ENCODE measurements at places on chromosomes 7 and 10. TPM values are rescaled to one million over a fixed set of nuclear protein-coding genes. Genes with fewer than 3 reads are reported as not detected.
A peak's percentile ranks its signal among the peaks of the same experiment; 100 is the strongest.

The CNPY1 gene
- not detected for polyA plus RNA-seq

The GPR146 gene
- polyA plus RNA-seq = 13.7 TPM

The SORCS1 gene
- polyA plus RNA-seq = 0.05 TPM

The MACC1 gene
- polyA plus RNA-seq = 2.8 TPM

The FRAT1 gene
- polyA plus RNA-seq = 2.3 TPM

The SRRM3 gene
- polyA plus RNA-seq = 0.71 TPM

The CAMK1D gene
- 4.5 TPM for polyA plus RNA-seq

The ATRNL1 gene
- polyA plus RNA-seq = 0.08 TPM

The SKIDA1 gene
- polyA plus RNA-seq = 0.24 TPM

The SPDYE6 gene
- polyA plus RNA-seq = 0.10 TPM

The UNC5B gene
- 4.4 TPM for polyA plus RNA-seq

The MLXIPL gene
- 3.4 TPM for polyA plus RNA-seq

The ZP3 gene
- polyA plus RNA-seq = 5.2 TPM

The PKD2L1 gene
- polyA plus RNA-seq = 0.88 TPM

The CARD11 gene
- 1.5 TPM for polyA plus RNA-seq

The MUC3A gene
- 0.53 TPM for polyA plus RNA-seq

- no peak for DNase-seq
These were observed 434.0 kb downstream of the INHBA start for GRCh38 chr7:41268878-41269277.

GRCh38 chr7:149320313-149321124, 58.5 kb downstream of the ZNF783 start:
- no peak for DNase-seq

DNA sequence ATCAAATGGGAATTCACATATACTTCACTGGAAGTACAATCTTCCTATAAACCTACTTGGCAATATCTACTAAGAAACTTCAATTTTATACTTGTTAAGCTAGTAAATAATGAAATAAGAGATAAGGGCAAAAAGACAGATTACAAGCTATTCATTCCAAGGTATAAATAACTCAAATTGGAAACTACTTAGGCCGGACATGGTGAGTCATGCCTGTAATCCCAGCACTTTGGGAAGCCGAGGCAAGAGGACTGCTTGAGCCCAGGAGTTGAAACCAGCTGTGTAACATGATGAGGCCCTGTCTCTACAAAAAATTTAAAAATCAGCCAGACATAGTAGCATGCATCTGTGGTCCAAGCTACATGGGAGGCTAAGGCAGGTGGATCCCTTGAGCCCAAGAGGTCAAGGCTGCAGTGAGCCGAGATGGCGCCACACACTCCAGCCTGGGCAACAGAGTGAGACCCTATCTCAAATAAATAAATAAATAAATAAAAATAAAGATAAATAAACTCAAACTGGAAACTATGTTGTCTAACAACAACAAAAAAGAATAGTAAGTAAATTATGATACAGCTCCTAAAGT, 37.6 kb downstream of the ARHGAP21 start:
- DNase-seq = no peak

- no peak for DNase-seq
These were observed 548.3 kb downstream of the PHTF2 start for GRCh38 chr7:78346827-78347226.

- no peak for DNase-seq
These were observed 13.9 kb upstream of the SFRP5 start for GRCh38 chr10:97785731-97786130.

DNA sequence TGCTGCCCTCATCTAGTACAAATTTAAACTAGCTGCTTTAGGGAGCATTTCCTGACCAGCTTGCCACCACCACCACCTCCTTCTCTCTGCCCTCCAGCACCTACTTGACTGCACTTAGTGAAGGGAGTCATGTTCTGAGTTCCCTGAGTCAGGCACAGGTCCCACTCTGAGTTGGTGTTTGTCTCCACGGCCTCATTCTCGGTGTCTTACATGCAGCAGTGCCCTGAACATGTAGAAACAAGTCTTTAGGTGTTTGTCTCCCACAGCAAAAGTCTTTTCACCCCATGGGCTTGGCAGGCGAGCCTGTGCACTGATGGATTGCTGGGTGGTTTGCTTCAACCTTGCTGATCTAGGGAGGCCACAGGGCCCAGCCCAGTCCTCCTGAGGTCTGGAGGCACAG, 16.9 kb downstream of the TSPAN14 start:
- DNase-seq = no peak

DNA sequence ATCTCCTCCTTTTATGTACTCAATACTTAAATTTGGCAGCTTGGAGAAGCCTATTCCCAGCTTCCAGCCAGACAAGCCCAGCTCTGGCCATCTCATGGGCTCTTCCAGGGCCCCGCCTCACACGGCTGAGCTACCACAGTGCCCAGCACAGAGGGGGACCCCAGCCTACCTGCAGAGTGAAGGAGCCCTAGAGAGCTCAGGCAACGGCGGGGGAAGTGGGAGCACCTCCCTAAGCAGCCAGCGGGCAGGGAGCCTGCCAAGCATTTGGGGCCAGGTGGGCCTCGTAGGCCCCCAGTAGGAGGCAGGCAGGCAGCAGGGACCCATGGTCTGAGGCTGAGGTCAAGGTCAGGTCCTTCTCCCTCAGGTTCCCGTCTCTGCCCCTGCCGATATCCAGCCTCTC, 29.1 kb upstream of the SMARCD3 start:
- no peak for DNase-seq

DNA sequence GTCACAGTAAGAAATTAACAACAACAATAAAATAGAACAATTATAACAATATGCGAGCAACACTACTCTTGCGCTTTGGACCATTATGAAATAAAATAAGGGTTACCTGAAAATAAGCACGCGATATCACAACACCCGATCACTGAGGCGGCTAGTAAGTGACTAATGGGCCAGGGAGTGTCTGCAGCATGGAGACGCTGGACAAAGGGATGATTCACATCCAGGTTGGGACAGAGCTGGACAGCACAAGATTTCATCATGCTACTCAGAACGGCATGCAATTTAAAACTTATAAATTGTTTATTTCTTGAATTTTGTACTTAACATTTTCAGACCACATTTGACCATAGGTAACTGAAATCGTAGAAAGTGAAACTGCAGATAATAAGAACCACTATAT, 15.6 kb downstream of the HIBADH start:
- no peak for DNase-seq

DNA sequence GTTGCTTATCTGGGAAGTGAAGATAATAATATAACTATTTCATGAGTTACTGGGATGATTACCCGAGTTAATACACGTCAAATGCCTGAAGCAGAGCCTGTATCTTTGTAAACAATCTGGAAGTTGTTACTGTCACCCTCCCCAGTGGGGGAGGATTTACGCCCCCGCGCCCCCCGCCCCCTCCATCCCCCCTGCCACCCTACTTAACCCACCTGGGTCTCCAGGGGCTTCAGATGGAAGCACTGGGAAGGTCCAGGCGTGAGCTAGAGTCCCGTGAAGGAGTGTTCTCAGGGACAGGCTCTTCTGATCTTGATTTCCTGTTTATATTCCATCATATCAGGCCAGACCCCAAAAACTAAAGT, 691 bp upstream of the PPA1 start:
- DNase-seq = peak; percentile 11

- no peak for DNase-seq
These were observed 58.0 kb upstream of the EBF3 start for GRCh38 chr10:130022086-130022485.

- DNase-seq = no peak
These were observed 189.9 kb upstream of the LYZL1 start for GRCh38 chr10:29099001-29099400.

- DNase-seq = no peak
These were observed 19.2 kb upstream of the PLEKHS1 start for GRCh38 chr10:113732160-113732881.

GRCh38 chr10:48595539-48595932, 9.3 kb downstream of the ARHGAP22 start:
- no peak for DNase-seq

DNA sequence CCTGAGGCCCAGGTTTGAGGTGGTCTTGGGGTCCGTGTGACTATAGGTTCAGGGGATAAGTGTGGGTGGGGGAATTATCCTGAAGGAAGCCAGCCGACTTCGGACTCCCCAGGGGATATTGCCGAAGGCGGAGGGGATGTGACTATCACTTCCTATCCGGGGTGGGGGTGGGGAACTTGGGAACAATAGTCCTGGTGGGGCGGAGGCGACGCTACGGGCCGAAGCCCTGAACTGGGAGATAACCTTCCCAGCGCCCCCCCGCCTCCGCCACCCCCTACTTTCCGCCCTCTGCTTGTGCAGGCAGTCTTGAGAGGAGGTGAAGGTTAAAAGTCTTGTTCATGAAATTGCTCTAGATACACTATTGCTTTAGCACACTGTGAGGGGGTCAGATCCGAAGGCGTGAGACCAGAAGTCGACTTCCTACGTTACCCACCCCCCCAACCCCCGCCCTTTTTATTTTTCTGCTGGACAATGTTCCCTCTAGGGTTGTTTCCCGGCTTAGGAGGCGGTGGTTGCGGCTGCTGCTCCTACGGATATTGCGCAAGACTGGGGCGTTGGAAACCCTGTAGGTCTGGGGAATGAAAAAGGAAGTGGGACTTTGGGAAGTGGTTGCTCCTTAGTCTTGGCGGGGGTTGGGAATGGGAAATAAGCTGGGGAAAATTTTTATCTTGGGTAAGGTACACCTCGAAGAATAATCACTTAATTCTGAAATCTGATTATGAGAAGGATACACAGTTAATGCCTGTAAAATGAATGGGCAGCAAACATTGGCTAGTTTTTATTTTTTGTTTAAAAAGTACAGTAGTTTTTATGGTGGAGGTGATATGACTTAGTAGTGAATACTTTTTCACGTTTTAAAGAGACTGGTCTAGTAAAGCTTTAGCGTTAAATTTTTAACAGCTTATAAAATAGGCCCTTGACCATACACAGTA, 1.5 kb downstream of the PTPN12 start:
- DNase-seq = peak; percentile 89

GRCh38 chr10:52212062-52212461, 102.0 kb upstream of the DKK1 start:
- DNase-seq = peak; percentile 73

DNA sequence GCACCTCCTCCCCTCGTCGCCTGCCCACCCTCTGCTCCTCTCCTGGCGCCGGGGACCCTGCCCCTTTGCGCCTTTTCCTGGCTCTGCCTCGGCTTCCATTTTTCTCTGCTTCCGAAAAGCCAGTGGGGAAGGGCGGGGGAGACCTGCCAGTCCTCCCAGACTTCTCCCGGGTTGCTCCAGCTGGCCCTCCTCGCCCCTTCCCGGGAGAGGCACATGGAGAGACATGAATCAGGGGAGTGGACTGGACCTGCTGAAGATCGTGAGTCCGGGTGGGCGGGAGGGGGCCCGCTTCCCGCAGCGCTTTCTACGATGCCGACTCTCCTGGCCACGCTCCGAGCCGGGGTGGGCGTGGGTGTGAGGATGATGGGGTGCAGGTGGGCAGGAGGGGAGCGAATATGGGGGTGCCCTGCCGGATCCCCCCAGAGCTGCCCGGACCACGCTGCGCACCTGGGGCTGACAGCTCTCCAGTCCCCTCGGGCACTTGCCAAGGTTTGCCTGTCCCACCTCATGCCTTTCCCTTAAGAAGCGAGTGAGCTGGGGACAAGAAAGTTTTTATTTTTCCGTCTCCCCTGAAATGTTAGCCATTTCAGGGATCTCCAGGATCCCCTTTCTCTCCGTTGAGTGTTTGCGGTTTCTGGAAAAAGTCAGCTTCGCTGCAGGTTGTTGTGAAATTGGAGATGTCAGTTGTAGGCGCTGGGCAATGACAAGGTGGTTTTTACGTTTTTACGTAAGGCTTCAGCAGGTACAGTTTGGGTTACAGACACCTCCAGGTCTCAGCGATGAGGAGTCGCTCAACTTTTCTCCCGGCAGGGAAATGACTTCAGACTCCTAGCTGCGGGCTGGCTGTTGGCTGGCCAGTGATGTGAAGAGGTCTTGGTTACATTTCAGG, 977 bp downstream of the CACNB2 start:
- DNase-seq = peak; percentile 48

DNA sequence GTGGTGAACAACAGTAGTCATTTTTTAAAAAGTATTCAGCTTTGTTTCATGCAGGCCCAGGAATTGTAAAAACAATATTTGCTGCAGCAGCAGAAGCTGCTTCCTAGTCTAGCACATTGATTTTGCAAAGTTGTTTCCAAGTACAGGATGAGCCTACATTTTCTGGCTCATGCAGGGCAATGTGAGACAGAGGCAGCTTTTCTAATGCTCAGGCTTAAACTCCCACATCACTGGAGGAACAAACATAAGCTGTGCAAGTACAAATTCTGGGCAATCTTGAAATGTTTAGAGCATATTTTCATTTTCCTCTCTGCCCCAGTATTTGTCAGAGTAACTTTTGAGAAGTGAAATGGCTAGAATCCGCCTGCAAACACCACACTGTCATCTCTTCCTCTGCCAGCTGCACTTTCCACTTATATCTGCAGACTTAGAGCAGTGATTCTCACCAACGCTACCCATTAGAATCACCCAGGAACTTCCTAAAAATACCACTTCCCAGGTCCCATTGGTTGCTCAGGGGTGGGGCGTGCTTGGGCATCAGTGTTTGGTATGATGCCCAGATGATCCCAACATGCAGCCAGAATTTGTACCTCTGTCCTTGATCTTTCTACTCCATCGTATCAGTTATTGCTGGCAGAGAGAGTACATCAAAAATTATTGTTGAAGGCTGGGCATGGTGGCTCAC, 304.1 kb upstream of the LRGUK start:
- DNase-seq = no peak

GRCh38 chr10:84310470-84310869, 17.9 kb upstream of the CCSER2 start:
- DNase-seq = no peak

- no peak for DNase-seq
These were observed 38.8 kb downstream of the TMEM130 start for GRCh38 chr7:98830972-98831548.

DNA sequence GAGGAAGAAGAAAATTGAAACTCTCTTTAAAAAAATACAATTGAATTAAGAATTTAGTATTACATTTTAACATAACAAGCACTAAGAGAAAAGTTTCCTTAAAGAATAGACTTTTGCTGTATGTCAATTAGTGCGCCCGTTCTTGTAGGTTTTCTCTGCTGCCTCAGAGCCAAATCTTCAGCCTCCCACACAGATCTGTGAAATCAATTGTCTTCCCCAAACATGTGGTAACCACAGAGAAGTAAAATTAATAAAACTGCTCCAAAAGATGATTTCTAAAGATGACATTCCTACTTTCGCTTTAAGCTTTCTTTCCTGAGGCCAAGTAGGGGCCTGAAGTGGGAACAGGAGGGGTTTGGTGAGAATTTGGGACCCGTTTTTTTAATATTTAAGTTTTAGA, 113.2 kb upstream of the ADO start:
- no peak for DNase-seq

DNA sequence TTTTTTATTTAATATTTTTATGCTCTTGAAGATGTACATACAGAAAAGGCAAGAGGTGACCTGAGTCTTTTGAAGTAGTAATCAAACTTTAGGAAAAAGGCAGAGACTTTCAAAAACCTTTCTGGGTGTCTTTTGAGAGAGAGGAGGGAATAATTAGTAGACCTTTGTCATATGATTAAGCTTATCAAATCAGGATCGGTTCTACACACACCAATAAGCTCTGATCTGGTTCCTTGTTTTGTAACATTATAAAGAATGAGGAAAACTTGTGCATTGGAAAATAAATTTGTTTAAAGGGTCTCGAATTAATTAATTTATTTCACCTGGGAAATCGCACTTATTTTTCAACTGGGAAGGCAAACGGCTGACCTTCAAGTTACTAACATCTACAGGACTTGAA, 11.9 kb downstream of the TWIST1 start:
- no peak for DNase-seq

Measured in lung (tissue), 17 donors.